LHCN-M2 (cell line): ENCODE measurements at places on chromosomes 2 and 18. TPM values are rescaled to one million over a fixed set of nuclear protein-coding genes. Genes with fewer than 3 reads are reported as not detected.

Gene LRATD1
- total RNA-seq, result 0.26 and 0.57 TPM in 2 replicates

- DNase-seq, result no peak
Observed at GRCh38 chr18:416930-417329, 83.6 kb downstream of the COLEC12 start.

Gene CCDC178
- not detected in 2 replicates for total RNA-seq

- peak; percentile 76 for DNase-seq
Observed at GRCh38 chr2:178450524-178450773, 526 bp downstream of the PRKRA start.

DNA sequence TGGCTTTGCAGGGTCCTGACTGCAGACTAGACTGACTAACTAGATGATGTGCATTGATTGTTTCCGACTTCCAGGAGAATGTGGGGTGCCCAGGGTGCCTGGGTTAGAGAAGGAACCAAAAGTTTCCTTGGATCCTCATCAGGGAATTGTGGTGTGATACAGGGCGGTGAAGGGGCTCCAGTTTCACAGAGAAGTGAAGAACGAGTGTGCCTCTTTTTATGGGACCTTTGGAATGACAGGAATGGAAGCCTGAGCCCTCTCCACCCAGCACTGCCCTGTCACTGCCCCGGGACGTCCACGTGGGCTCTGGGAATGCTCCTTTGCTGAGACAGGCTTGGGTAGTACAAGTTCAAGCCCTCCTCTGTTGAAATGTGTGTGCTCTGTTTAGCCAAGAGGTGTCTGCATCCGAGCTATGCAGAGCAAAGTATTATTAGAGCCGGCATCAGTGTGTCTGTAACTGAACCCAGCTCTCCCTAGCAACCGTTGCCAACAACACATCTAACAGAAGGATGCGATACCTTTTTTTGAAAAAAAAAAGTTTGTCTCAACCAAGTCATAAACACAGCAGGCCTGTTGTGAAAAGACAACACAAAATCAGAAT, 183.6 kb downstream of the SMAD7 start:
- peak; percentile 53 for DNase-seq

GRCh38 chr2:114553027-114553426, 110.6 kb downstream of the DPP10 start:
- DNase-seq, result no peak

Gene LYG1
- total RNA-seq, result 0.26 and 0.86 TPM in 2 replicates

DNA sequence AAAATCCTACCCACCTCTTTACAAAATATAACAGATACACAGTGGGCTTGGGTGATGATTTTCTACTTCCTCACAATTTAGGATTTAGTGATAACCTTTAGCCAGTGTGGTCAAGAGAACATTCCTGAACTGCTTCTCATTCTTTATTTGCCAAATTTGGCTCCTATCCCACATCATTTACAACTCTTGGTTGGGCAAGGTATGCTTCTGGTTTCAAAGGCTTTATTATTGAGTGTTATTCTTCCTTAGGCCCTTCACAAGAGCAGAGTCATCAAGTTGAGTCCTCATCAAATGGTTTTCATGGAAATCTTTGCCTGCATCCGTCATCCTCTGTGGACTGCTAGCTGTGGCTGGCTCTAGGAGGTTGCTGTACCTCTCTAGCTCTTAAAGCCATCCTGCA, 472.0 kb upstream of the ETAA1 start:
- peak; percentile 40 for DNase-seq

- DNase-seq, result no peak
Observed at GRCh38 chr2:206083602-206084438, 2.2 kb downstream of the INO80D start.

DNA sequence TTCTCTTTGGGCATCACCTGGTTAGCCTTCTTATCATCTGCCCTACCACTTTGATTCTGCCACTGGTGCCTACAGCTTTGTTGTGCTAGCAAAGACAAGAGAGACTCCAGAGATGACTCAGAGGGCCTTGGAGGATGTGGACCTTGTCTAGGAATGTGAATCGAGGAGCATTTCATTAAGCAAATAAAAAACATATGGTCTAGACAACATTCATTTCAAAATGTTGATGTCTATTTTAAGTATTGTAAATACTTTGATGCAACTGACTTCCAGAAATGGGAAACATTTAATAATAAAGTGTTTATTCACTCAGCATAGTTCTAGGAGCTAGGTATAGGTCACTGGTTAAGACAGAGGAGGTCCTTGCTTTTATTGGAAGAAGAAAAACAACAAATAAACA, 195.5 kb downstream of the CDCA7 start:
- DNase-seq, result no peak

GRCh38 chr2:48144777-48145176, 238.5 kb upstream of the FBXO11 start:
- DNase-seq, result peak; percentile 8

Gene MRO
- total RNA-seq, result not detected in 2 replicates

DNA sequence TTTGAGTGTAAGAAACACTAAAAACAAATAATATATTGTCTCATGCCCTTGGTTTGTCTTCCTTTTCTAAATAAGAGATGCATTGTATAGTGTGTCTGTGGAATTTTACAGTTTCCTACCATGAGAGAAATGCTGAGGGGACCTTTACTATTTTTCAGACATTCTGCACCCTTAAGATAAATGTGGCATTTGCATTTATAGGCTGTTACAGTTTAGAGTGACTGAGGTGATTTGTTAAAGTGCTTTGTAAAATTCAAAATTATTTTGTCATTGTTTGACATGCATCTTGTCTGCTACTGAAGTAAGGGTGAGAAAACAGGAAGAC, 78.9 kb upstream of the ZSWIM2 start:
- no peak for DNase-seq

GRCh38 chr2:208466151-208466919, 59.7 kb downstream of the PTH2R start:
- peak; percentile 18 for DNase-seq

DNA sequence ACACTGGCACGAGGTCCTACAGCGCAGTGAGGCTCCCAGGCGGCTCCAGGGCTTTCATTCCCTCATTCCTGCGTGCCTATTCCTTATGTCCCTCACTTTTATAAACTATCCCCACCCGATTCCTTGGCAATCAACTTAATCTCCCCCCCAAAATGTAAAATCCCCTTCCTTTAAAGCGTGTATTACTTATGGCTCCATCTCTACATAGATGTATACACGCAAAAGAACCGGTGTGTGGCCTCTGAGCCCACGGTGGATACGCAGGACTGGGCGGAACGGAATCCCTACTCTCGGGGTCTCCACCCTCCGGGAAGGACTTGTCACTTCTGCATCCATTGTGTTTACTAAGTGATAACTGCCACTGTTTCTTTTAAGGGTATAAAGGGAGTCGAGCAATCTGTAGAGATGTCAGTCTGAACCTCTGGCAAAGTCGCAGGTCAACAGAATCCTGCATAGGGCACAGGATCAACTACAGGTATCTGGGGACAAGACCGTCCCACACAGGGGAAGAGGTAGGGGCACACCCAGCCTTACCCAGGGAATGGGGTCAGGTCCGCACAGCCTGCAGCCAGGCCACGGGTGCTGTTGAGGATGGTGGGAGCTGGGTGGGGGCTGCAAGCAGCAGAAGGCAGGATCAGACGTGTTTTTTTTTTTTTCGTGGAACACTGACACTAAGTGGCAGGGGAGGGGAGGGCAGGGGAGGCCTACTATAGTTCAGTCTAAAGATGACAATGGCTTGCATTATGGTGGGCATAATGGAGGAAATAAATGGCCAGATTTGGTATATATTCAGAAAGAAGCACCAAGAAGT, 42.1 kb downstream of the HDLBP start:
- DNase-seq, result no peak

- no peak for DNase-seq
Observed at GRCh38 chr2:138500592-138501424, 762 bp upstream of the SPOPL start.

Gene ANKRD30B
- total RNA-seq, result 1.1 and 1.4 TPM in 2 replicates

- peak; percentile 91 for DNase-seq
Observed at GRCh38 chr2:163735685-163736432, at the start of gene FIGN. Gene FIGN, minus strand, starts transcription at chr2:163736008. Its CDS starts 1,081 bp downstream, at chr2:163734927.

GRCh38 chr2:219001100-219001576, 7.9 kb upstream of the CRYBA2 start:
- no peak for DNase-seq

DNA sequence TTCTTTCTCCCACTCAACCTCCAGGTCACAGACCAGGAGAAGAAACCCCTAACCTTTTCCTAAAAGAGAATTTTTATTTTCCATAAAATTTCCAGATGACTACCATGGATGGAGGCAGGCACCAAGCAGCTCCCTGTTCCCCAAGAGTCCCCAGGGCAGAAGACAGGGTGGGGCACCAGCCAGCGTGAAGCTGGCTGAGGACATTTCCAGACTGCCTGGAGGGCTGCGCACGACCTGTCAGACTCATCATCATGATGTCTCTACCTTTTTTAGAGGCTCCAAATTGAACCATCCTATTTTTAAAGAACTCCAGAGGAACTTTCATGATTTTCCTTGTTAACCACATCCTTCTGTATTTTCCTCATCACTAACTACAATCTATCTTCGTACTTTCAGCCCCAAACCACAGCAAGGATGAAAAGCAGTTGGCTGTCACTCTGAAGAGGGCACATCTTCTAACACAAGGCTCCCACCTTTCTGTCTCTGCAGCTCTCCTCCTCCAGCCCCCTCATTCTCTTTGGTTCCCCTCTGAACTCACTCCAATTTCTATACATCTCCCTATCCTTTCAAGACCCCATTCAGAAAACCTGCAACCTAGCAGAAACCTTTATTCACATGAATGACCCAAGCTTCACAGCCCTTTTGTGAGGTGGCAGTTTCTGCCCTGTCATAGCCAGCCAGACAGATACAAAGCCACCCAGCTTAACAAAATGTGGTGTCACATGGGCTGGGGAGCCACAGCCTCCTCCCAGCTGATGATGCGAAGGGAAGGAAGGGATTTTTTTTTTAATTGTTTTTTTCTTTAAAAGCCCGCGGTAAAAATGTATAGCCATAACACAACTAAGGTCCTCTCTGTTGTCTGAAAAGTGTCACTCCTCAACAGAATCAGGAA, 11.1 kb downstream of the AMMECR1L start:
- no peak for DNase-seq

Gene GAL3ST2
- total RNA-seq, result not detected in 2 replicates

DNA sequence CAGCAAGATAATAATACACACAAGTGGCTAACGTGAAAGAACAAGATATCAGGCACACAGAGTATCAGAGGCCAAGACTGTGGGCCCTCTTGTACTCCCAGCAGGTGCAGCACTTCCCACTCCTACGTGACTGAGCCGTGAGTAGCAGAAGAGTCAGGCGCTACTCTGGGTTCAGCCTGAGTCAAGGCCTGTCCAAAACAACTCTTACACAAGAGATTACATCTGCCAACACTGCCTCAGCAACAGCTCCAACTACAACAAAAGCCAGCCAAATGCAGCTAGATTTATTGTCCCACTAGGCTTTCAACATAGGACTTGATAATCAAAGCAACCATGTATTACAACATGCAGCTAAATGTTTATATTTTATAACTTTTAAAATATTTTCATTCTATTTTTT, 56.2 kb downstream of the ITSN2 start:
- peak; percentile 89 for DNase-seq

DNA sequence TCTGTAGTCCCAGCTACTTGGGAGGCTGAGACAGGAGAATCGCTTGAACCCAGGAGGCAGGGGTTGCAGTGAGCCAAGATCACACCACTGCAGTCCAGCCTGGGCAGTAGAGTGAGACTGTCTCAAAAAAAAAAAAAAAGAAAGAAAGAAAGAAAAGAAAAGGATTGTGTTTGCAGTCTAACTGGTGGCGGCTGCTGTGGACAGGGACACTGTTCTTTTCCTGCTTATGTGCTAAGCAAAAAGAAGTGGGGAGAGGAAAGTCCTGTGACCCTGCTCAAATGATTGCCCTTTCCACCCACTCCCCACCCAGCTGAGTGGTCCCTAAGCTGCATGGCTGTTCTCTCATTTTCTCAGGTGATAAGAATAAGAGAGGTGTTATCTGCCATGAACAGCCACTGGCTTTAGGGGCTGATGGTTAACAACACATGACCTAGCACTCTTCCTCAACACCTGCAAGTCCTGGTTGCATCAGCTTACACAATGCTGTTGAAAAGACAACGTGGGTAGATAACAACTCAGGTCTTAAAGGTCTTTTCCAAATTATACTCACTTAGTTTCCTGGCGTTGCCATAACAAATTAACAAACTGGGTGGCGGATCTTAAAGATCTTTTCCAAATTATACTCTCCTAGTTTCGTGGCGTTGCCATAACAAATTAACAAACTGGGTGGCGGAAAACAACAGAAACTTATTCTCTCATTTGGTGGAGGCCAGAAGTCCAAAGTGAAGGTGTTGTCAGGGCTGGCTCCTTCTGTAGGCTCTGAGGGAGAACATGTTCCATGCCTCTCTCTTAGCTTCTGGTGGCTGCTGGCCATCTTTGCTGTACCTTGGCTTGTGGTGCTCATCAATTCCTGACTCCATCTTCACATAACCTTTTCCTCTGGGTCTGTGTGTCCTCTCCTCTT, 90.3 kb upstream of the RTN4 start:
- DNase-seq, result no peak

GRCh38 chr2:37215250-37215649, 16.1 kb downstream of the CEBPZ start:
- no peak for DNase-seq

- no peak for DNase-seq
Observed at GRCh38 chr2:128639693-128640092, 321.0 kb upstream of the HS6ST1 start.

Gene RASGRP3
- 6.1 and 9.4 TPM in 2 replicates for total RNA-seq

GRCh38 chr2:112185131-112185530, 46.9 kb downstream of the FBLN7 start:
- DNase-seq, result no peak

GRCh38 chr2:83587309-83587708, 871.8 kb downstream of the SUCLG1 start:
- DNase-seq, result no peak
